ENCODE measurements at places on chromosomes 2 and 18. TPM values are rescaled to one million over a fixed set of nuclear protein-coding genes. Genes with fewer than 3 reads are reported as not detected.

DNA sequence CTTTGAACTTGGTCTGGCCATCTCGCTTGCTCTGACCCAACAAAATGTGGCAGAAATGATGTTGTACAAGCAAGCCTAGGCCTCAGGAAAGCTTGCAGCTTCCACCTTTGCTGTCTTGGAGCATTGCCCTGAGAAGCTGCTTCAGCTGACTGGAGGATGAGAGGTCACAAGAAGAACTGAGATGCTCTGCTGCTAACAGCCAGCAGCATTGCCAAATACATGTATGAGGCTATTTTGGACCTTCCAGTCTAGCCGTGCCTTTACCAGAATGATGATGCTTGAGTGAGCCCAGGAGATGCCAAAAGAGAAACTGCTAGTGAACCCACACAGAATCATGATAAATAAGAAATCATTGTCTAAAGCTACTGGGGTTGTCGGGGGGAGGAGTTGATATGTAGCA is 13.2 kb upstream of the ITGAV start:
- H3K4me3 ChIP-seq: no peak overlapping the region
- H3K4me1 ChIP-seq: peaks cover 23% of the 10 kb centered on the region
- no peaks in the 10 kb centered on the region for H3K36me3 ChIP-seq
- peak overlapping the region; percentile 44 for H3K27ac ChIP-seq
- DNase-seq: no peak

GRCh38 chr2:150978053-150978452 is 283.6 kb downstream of the RBM43 start:
- no peaks in the 10 kb centered on the region for H3K36me3 ChIP-seq
- DNase-seq: no peak
- no peak overlapping the region for H3K4me3 ChIP-seq
- H3K4me1 ChIP-seq: no peaks in the 10 kb centered on the region

DNA sequence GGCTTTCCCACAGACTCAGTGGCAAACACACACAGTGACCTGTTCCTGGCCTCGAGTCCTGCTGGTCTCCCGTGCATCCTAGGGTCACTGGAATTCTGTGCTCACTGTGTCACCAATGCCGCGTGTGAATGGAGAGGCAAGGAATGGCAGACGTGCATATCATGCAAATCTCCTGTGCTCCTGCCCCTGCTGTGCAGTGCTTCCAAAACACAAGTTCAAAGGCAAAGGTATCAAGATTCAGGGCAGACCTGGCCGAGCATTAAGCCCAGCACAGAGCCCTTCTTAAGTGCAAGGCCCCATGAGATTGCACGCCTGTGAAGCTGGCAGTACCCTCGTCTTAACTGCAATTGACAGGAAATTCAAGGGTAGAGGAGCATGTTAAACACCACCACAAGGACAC is 129.1 kb downstream of the NDUFA10 start:
- H3K27ac ChIP-seq: no peak overlapping the region
- no peaks in the 10 kb centered on the region for H3K27me3 ChIP-seq
- H3K4me3 ChIP-seq: no peak overlapping the region
- no peak for DNase-seq
- no peaks in the 10 kb centered on the region for H3K4me1 ChIP-seq

DNA sequence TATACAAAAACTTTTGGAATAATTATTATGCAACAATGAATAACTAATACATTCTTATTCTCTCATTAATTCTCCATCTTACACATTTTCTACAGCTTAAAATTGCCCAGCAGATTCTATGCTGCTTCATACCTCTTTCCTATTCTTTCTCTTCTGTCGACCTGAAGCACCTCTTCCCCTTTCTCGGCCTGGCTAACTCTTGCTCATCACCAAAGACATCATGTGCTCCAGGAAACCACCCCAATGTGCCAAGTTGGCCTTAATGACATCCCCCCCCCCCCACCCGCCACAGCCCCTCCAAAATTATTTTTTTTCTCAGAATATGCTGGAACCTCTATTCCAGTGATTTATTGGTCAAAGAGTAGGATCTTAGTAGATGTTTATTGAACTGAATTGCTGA is 43.6 kb downstream of the ZNF521 start:
- H3K27me3 ChIP-seq: no peaks in the 10 kb centered on the region
- H3K4me1 ChIP-seq: no peaks in the 10 kb centered on the region
- H3K27ac ChIP-seq: no peak overlapping the region
- no peaks in the 10 kb centered on the region for H3K36me3 ChIP-seq
- DNase-seq: no peak

GRCh38 chr18:48589797-48590519 is 51.1 kb downstream of the CTIF start:
- DNase-seq: peak; percentile 42
- H3K27me3 ChIP-seq: no peaks in the 10 kb centered on the region
- H3K27ac ChIP-seq: peak overlapping the region; percentile 68
- no peaks in the 10 kb centered on the region for H3K36me3 ChIP-seq

GRCh38 chr2:230908092-230908594 is 16.9 kb downstream of the GPR55 start:
- no peak for DNase-seq
- H3K27me3 ChIP-seq: no peaks in the 10 kb centered on the region
- H3K4me3 ChIP-seq: no peak overlapping the region

- DNase-seq: no peak
- H3K27me3 ChIP-seq: no peaks in the 10 kb centered on the region
- peaks cover 14% of the 10 kb centered on the region for H3K4me1 ChIP-seq
- H3K27ac ChIP-seq: no peak overlapping the region
- no peaks in the 10 kb centered on the region for H3K36me3 ChIP-seq
- no peak overlapping the region for H3K4me3 ChIP-seq
Observed at GRCh38 chr18:22296304-22296703, 121.4 kb downstream of the CTAGE1 start.

- H3K4me1 ChIP-seq: peaks cover 5% of the 10 kb centered on the region
- no peaks in the 10 kb centered on the region for H3K36me3 ChIP-seq
- H3K27me3 ChIP-seq: no peaks in the 10 kb centered on the region
- DNase-seq: no peak
- no peak overlapping the region for H3K4me3 ChIP-seq
- no peak overlapping the region for H3K27ac ChIP-seq
Observed at GRCh38 chr2:127906206-127906926, 20.6 kb upstream of the AMMECR1L start.

Gene EGR4
- total RNA-seq: not detected

Gene IL18RAP
- total RNA-seq: 1.4 TPM

Gene TUBA3E
- not detected for total RNA-seq

Gene GAL3ST2
- total RNA-seq: 2.2 TPM
